ENCODE measurements at places on chromosomes 4 and X. TPM values are rescaled to one million over a fixed set of nuclear protein-coding genes. Genes with fewer than 3 reads are reported as not detected.

ASB5 gene
- 3.6 TPM for total RNA-seq

GPAT3 gene
- total RNA-seq, result 0.16 TPM

FGF13 gene
- total RNA-seq, result 0.05 TPM

PCDH19 gene
- not detected for total RNA-seq

GLOD5 gene
- total RNA-seq, result not detected

ARAF gene
- total RNA-seq, result 2.0 TPM

CWH43 gene
- total RNA-seq, result not detected

XAGE2 gene
- total RNA-seq, result not detected

UCHL1 gene
- total RNA-seq, result 296 TPM

DUX4 gene
- total RNA-seq, result not detected

ZCCHC12 gene
- not detected for total RNA-seq

LANCL3 gene
- total RNA-seq, result 0.62 TPM

ENPEP gene
- total RNA-seq, result not detected

EREG gene
- not detected for total RNA-seq

SUPT20HL1 gene
- not detected for total RNA-seq

ZCCHC18 gene
- not detected for total RNA-seq

REELD1 gene
- total RNA-seq, result not detected

BCAP31 gene
- 311 TPM for total RNA-seq

MAP7D2 gene
- 0.07 TPM for total RNA-seq

ARMCX1 gene
- total RNA-seq, result 23.9 TPM

STAP1 gene
- total RNA-seq, result not detected

SOWAHD gene
- 1.2 TPM for total RNA-seq

PABPC1L2B gene
- not detected for total RNA-seq

PF4V1 gene
- not detected for total RNA-seq

CLCN5 gene
- total RNA-seq, result 0.76 TPM

TRIM2 gene
- total RNA-seq, result 7.0 TPM

RAB39B gene
- 1.6 TPM for total RNA-seq
